Stimulated activated CD4-positive, alpha-beta T cell treated with anti-CD3 and anti-CD28 coated beads, Interleukin-4, amount 100 ng/mL, for 4 hours (primary cell): ENCODE measurements at places on chromosomes 5 and 9.

- DNase-seq: no peak
These were observed 64.2 kb downstream of the ZNF354C start for GRCh38 chr5:179124273-179124852.

- no peak for DNase-seq
These were observed 549.1 kb downstream of the MTRR start for GRCh38 chr5:8418049-8418426.

DNA sequence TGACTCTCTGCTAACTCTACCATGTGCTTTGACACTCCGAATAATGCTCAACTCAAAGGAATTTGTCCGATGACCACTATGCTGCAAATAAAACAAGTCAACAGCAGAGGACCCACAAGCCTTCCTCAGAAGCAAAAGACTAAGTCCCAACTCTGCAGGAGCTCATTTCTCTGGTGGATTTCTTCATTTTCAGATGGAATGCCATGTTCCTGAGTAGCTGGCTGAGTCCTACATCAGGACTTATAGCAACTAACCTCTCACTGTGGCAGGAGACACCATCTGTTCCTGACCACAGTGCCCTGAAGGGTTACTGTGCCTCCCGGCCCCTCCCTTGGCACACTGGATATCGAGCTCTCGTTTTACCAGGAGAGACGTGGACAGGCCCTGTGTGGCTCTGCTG lies 20.8 kb downstream of the LHFPL2 start:
- no peak for DNase-seq

- DNase-seq: no peak
These were observed 91.9 kb upstream of the GABRP start for GRCh38 chr5:170691657-170692056.

DNA sequence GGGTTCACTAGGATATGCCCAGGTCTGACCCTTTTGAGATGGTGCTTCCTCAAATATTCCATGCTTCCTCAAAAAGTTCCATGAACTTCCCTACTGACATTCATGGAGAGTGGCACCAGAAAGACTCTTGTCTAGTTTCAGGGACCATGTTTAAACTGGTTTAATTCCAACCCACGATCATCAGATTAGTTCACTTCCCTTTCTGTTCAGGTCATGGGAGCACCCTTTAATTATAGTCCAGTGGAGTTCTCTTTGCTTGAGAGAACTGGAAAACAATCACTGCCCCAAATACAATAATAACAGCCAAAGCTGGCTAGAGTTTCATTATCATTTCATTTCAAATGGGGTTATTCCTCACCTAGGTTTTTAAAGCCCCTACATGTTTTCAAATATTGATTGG lies 9.7 kb upstream of the ERBIN start:
- no peak for DNase-seq

GRCh38 chr9:82334286-82334685 lies 345.7 kb downstream of the SPATA31D1 start:
- DNase-seq: no peak

GRCh38 chr9:127977884-127978647 lies 2.7 kb downstream of the EEIG1 start:
- DNase-seq: no peak

- DNase-seq: no peak
These were observed 34.9 kb downstream of the YTHDC2 start for GRCh38 chr5:113548396-113548795.

- no peak for DNase-seq
These were observed 93.4 kb downstream of the GNAQ start for GRCh38 chr9:77938163-77938562.

DNA sequence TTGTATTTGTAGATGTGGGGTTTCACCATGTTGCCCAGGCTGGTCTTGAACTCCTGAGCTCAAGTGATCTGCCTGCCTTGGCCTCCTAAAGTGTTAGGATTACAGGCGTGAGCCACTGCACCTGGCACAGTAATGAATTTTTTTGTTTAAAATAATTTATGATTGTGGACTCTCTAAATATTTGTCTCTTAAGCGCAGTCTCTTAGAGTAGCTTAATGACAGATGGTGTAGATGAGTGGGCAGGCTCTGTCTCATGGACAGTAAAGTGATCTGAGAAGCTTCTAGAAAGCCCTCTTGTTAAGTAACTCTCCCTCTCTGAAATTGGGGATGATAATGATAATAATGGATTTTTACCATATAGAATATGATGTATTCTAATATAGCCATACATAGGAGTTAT lies 47.5 kb upstream of the KIAA1958 start:
- no peak for DNase-seq

DNA sequence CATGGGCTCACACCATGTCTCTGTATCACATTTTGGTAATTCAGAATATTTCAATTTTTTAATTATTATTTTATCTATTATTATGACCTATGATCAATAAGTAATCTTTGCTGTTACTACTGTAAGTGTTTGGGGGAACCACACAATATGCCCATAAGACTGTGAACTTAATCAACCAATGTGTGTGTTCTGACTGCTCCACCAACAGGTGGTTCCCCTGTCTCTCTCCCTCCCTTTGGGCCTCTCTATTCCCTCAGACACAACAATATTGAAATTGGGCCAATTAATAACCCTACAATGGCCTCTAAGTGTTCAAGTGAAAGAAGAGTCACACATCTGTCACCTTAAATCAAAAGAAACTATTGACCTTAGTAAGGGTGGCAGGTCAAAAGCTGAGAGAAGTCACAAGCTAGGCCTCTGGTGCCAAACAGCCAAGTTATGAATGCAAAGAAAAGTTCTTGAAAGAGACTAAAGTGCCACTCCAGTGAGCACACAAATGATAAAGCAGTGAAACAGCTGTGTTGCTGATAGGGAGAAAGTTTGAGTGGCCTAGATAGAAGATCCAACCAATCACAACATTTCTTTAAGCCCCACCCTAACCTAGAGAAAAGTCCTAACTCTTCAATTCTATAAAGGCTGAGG lies 88.7 kb downstream of the DEPDC1B start:
- DNase-seq: no peak

DNA sequence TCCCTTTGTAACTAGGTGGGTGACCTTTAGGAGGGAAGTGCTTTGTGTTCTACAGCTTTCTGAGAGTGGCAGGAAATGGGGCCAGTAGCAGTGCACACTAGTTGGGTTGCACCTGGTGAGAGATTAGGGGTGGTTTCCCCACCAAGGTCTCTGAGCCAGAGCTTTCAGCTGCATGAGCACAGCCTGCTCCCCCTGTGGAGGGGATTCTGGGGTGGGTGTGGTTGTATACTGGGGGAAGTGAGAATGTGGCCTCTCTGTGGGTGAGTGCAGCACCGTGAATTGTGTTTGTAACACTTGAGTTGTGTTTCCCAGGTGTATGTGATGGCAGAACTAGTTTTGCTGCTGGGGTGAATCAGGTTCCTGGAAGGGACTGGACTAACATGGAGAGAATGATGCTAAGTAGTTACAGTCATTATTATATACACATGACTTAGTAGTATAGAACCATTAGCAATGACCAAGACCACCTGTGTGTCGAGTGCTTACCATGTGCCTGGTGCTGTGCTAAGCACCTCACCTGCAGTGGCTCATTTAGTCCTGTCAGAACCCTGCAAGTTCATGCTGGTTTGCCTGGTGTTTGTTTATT lies 11.8 kb upstream of the CXXC5 start:
- peak; percentile 41 for DNase-seq

DNA sequence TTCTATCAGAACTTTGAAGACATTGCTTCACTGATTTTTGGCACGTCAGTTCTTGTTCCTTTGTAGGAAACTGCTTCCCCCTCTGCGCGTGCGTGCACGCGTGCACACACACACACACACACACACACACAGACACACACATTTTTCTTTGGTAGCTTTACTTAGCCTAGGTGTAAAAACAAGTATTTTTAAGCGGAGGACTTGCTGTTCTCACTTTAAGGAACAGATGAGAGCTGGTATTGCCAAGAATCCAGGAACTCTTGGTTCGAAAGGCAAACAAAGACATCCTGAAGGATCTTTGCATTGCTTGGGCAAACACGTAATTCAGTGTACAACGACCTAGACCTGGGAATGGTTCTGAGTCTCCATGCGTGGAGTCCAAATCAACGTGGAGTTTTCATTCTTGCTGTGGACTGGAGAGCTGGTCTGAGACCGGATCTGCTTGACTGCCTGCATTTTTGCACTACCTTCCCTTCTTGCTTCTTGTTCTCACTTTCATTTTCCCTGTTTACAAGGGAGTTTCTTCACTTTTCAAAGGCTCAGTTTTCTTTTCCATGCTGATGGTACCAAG lies 8.2 kb downstream of the TMEM268 start:
- DNase-seq: no peak
